ENCODE measurements at places on chromosomes 3 and 15.

DNA sequence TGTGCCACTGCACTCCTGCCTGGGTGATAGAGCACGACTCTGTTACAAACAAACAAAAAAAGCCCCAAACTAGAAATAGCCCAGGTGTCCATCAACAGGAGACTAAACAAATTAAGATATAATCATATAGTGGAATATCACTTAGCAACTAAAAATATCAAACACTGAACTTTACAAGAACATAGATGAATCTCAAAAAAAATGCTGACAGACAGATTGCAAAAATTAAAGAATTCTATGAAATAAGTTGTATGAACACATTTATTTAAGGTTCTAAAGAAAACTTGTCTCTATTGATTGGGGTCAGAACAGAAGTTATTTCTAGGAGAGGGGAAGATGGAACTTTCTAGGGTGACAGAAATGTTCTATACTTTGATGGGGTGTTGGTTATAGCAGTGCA lies 268.2 kb downstream of the CTNNB1 start:
- no peak for DNase-seq

GRCh38 chr3:19960696-19961095 lies 13.8 kb downstream of the RAB5A start:
- no peak for DNase-seq

GRCh38 chr3:99532246-99532645 lies 106.1 kb upstream of the COL8A1 start:
- no peak for DNase-seq

DNA sequence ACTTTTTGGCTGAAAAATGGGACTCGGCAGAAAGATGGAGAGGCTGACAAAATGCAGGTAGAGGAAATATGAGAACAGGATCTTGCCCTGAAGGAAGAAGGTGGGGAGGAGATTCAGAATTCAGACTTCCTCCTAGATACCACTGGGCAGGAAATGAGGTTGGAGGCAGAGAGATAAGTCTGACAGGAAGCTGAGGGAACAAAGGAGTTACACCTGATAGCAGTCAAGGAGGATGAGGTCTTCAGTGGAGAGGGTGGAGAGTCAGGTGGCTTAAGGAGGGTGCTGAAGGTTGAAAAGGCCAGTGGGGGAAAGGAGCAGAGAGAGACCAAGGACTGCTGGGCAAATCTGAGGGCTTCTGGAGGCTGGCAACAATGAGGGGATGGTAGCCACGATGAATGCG lies 56.8 kb downstream of the CCR4 start:
- DNase-seq, result no peak

DNA sequence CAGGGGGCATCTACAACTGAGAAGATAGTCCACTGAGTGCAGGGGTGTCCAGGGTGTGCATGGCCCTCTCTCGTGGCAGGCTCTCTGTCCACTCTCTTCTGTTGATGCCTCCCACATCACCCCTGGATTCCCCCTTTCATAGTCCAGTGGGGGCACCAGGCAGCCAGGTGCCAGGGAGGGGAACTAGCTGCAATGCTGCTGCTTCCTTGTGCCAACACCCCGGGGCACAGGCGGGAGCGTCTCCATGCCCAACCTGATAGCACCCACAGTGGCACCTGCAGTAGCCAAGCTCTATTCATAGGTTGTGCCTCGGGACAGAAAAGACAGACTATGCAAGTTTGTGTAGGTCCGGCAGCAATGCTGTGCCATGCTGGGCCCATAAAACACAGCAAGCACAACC lies 11.7 kb downstream of the DUOX2 start:
- DNase-seq, result no peak

DNA sequence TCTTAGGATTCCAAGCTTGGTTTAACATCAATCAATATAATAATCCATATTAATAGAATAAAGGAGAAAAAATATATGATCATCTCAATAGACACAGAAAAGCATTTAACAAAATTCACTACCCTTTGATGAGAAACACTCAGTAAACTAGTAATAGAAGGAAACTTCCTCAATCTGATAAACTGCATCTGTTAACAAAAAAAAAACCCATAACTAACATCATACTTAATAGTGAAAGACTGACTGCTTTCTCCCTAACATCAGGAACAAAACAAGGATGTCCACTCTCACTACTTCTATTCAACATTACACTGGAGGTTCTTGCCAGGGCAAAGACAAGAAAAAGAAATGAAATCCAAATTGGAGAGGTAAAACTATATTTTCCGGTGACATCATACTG lies 30.5 kb downstream of the LRRK1 start:
- DNase-seq, result no peak

- DNase-seq, result no peak
Measured at GRCh38 chr15:81418891-81419290, 44.9 kb upstream of the TMC3 start.

DNA sequence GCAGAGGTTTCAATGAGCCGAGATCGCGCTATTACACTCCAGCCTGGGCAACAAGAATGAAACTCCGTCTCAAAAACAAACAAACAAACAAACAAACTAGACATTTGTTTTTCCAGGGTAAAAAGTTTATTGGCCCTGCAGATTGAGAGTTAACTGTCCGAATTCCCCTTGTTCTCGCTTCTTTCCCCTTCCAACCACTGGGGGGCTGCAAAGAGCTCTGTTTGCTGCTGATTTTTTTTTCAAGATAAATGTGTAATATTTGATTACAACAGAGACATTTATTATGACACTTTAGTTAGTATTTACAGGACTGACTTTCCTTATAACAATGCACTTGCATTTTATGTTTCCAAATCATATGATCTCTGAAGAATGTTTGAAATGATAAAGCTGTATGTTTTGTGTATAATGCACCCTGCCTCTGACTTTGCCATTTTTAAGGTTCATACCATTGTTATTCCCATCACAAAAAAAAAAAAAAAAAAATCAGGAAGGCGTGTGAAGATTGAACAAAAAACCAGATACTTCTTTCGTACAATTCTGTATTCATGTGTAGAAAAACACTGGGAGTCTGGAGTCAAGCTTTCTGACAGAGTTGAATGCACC lies 2.8 kb downstream of the CLSTN2 start:
- DNase-seq, result peak; percentile 63

GRCh38 chr3:71601811-71602210 lies 18.3 kb upstream of the FOXP1 start:
- no peak for DNase-seq

- no peak for DNase-seq
Measured at GRCh38 chr15:63221346-63221745, 31.9 kb downstream of the RAB8B start.

- DNase-seq, result no peak
Measured at GRCh38 chr15:36912311-36912712, 188.0 kb downstream of the MEIS2 start.

DNA sequence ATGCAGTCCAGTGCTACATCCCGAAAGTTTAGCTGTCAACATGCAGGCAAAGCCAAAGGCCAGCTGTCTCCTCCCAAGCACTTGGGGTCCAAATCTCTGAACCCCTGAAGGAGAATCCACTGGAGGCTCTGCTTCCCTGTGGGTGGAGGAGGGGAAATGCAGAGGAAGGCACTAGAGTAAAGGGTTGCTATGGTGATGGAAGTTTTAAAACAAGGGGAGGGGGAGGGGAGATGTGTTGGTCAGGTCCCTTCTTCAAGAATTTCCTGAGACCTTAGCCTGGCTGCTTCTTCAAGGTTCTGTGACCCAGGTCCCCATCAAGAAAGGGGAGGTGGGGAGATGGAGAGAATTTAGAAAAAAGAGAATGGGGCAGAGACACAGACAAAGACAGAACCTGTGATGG lies 2.3 kb downstream of the CAMKV start:
- no peak for DNase-seq

- DNase-seq, result peak; percentile 10
Measured at GRCh38 chr15:80866936-80867335, 87.8 kb downstream of the CEMIP start.

DNA sequence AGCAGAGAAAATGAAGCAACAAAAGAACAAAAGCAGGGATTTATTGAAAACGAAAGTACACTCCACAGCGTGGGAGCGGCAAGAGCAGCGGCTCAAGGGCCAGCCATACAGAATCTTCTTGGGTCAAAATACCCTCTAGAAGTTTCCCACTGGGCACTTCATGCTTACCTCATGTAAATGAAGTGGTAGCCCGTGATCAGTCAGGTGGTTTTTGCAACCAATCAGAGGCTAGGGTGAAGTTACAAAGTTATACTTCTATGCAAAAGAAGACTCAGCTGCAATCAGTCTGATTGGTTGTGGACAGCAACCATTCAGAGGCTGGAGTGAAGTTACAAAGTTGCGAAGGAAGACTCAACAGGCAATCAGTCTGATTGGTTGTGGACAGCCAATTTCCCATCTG lies 37.8 kb upstream of the TRH start:
- peak; percentile 59 for DNase-seq

Data from NCI-H1436 (cell line).